ENCODE measurements at places on chromosomes 3 and 15. TPM values are rescaled to one million over a fixed set of nuclear protein-coding genes. Genes with fewer than 3 reads are reported as not detected.

The UROC1 gene
- total RNA-seq: not detected

The NBEAL2 gene
- 49.2 TPM for total RNA-seq

The POPDC2 gene
- 4.2 TPM for total RNA-seq

- DNase-seq: no peak
Measured at GRCh38 chr15:35399901-35400300, 146.1 kb downstream of the DPH6 start.

- DNase-seq: no peak
Measured at GRCh38 chr3:118882353-118882947, 152.2 kb downstream of the IGSF11 start.

- no peak for DNase-seq
Measured at GRCh38 chr3:62676689-62677271, 198.4 kb downstream of the CADPS start.

Data from mucosa of descending colon (tissue), 3 donors.